ENCODE measurements at places on chromosomes 11 and 22.

GRCh38 chr11:8219257-8220021, 44.2 kb downstream of the LMO1 start:
- no peaks in the 10 kb centered on the region for H3K4me1 ChIP-seq
- no peak overlapping the region for H3K4me3 ChIP-seq
- H3K36me3 ChIP-seq, result no peaks in the 10 kb centered on the region
- DNase-seq, result no peak
- no peak overlapping the region for H3K27ac ChIP-seq
- H3K27me3 ChIP-seq, result no peaks in the 10 kb centered on the region

- H3K36me3 ChIP-seq, result no peaks in the 10 kb centered on the region
- no peak overlapping the region for H3K4me3 ChIP-seq
- peaks cover 25% of the 10 kb centered on the region for H3K27me3 ChIP-seq
- DNase-seq, result no peak
- H3K4me1 ChIP-seq, result peaks cover 7% of the 10 kb centered on the region
Observed at GRCh38 chr22:36850056-36850455, 10.8 kb upstream of the NCF4 start.

GRCh38 chr22:29325356-29325755, 9.9 kb upstream of the RASL10A start:
- H3K27ac ChIP-seq, result no peak overlapping the region
- DNase-seq, result no peak
- H3K27me3 ChIP-seq, result no peaks in the 10 kb centered on the region

DNA sequence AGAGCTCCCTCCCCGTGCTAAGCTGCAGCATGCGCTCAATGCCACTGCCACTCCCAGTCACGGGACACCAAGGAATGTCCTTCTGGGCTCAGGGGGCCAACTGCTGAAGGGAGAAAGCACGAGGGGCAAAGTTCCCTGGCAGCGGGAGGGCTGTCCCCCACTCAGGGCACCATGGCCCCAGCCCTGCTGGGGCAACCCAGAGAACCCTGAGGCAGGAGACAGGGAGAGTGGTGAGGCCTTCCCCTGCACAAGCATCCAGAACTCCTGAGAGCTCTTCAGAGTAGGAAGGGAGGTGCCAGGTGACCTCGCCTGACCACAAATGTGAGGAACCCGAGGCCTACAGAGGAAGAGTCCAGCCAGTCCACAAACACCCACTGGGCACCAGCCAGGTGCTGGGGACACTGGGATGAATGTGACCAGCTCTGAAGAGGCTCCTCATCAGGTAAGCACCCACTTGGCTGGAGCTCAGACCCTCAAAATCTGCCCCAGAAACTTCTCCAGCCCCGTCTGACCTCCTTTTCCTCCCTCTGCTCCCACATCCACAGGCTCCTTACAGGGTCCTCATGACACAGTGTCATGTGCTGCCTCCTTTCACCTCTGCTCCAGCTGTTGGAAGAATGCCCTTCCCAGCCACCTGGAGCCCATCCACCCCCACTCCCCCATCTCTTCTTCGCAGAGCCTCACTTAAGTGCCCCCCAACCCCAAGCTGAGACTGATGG, 15.6 kb downstream of the GDPD5 start:
- H3K27ac ChIP-seq, result no peak overlapping the region
- no peak overlapping the region for H3K4me3 ChIP-seq
- DNase-seq, result no peak
- peaks cover 6% of the 10 kb centered on the region for H3K4me1 ChIP-seq

GRCh38 chr22:48504519-48505140, 1323.0 kb downstream of the BRD1 start:
- H3K4me1 ChIP-seq, result no peaks in the 10 kb centered on the region
- H3K27ac ChIP-seq, result no peak overlapping the region
- H3K36me3 ChIP-seq, result no peaks in the 10 kb centered on the region
- no peak for DNase-seq
- H3K4me3 ChIP-seq, result no peak overlapping the region

- H3K36me3 ChIP-seq, result no peaks in the 10 kb centered on the region
- no peak overlapping the region for H3K27ac ChIP-seq
- no peaks in the 10 kb centered on the region for H3K4me1 ChIP-seq
- H3K27me3 ChIP-seq, result no peaks in the 10 kb centered on the region
- peak; percentile 55 for DNase-seq
Observed at GRCh38 chr11:77095551-77096490, 6.8 kb upstream of the OMP start.
